ENCODE measurements at places on chromosomes 6 and 20.

GRCh38 chr20:39338469-39339376 is 376.6 kb downstream of the DHX35 start:
- DNase-seq: no peak

GRCh38 chr20:23085436-23086055 is 578 bp downstream of the CD93 start:
- no peak for DNase-seq

GRCh38 chr20:32626407-32626806 is 41.3 kb upstream of the NOL4L start:
- no peak for DNase-seq

GRCh38 chr6:14337152-14337551 is 219.6 kb downstream of the CD83 start:
- peak; percentile 79 for DNase-seq

DNA sequence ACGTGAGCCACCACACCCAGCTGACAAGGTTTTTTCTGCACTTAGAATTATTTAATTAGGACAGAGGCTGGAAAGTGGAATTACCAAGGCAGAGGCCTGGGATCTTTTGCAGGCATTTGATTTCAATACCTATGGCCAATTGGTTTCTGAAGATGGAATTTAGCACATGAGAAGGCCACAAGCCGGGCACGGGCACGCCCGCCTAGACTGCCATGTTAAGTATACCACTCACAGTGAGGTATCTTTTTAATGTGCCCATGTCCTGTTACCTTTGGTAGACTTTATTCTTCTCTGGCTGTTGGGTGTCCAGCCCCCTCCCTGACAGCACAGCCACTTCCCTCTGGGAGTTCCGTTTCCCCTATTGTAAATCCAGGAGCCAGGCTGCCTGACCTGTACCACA is 18.0 kb upstream of the TAF8 start:
- no peak for DNase-seq

DNA sequence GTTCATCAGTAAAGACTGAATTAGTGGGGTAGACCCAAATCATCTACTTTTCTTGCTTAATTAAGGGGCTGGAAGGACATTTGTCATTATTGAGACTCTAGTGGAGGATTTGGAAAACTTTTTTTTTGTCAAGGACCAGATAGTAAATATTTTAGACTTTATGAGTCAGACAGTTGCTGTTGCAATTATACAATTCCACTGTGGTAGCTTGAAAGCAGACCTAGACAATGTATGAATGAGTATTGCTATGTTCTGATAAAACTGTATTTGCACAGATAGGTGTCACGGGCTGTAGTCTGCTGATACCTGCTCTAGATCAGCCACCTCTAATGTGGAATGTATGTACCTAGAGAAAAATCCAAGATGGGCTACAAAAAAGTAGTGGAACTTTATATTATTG is 175.0 kb downstream of the CARMIL1 start:
- DNase-seq: peak; percentile 31

GRCh38 chr20:32920530-32921298 is 62.0 kb downstream of the EFCAB8 start:
- no peak for DNase-seq
